Lower leg skin (tissue), 4 donors: ENCODE measurements at places on chromosomes 3 and 15. TPM values are rescaled to one million over a fixed set of nuclear protein-coding genes. Genes with fewer than 3 reads are reported as not detected.

Gene PRR20G
- not detected for total RNA-seq

Gene PLA1A
- total RNA-seq: 0.84 TPM

Gene SPTSSB
- 91.6 TPM for total RNA-seq

Gene SEMA5B
- total RNA-seq: 0.34 TPM

- no peak for DNase-seq
Observed at GRCh38 chr3:132545471-132545870, 51.6 kb upstream of the ACKR4 start.
